Nephron progenitor cell (in vitro differentiated cells): ENCODE measurements at places on chromosomes 3 and 15.
A peak's percentile ranks its signal among the peaks of the same experiment; 100 is the strongest.

DNA sequence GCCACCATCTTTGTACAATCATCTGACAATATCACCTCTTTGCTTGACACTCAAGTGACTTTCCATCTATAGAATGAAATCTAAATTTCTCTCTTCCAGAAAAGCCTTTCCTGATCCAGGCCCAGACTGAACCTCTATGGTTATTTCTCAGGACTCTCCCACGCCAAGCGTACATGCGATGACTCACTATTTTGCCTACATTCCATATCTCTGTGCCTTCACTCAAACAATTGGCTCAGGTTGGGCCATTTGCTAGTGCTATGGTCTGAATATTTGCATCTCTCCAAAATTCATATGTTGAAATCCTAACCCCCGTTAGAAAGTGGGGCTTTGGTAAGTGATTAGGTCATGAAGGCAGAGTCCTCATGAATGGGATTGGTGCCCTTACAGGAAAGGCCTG, 43.9 kb downstream of the ST3GAL6 start:
- no peak for DNase-seq
- no peaks in the 10 kb centered on the region for H3K4me1 ChIP-seq
- H3K27ac ChIP-seq = no peak overlapping the region

- H3K4me3 ChIP-seq = no peak overlapping the region
- no peak for DNase-seq
- peaks cover 62% of the 10 kb centered on the region for H3K36me3 ChIP-seq
- no peaks in the 10 kb centered on the region for H3K4me1 ChIP-seq
- H3K27me3 ChIP-seq = no peaks in the 10 kb centered on the region
Measured at GRCh38 chr15:60444289-60444912, 34.5 kb downstream of the ICE2 start.

GRCh38 chr3:160586679-160587078, 21.3 kb upstream of the KPNA4 start:
- no peak overlapping the region for H3K4me3 ChIP-seq
- H3K4me1 ChIP-seq = no peaks in the 10 kb centered on the region
- H3K36me3 ChIP-seq = peaks cover 8% of the 10 kb centered on the region
- H3K27ac ChIP-seq = no peak overlapping the region

GRCh38 chr15:53305101-53305500, 454.4 kb downstream of the WDR72 start:
- peaks cover 2% of the 10 kb centered on the region for H3K27me3 ChIP-seq
- no peaks in the 10 kb centered on the region for H3K36me3 ChIP-seq
- H3K27ac ChIP-seq = no peak overlapping the region
- no peaks in the 10 kb centered on the region for H3K4me1 ChIP-seq
- DNase-seq = no peak

DNA sequence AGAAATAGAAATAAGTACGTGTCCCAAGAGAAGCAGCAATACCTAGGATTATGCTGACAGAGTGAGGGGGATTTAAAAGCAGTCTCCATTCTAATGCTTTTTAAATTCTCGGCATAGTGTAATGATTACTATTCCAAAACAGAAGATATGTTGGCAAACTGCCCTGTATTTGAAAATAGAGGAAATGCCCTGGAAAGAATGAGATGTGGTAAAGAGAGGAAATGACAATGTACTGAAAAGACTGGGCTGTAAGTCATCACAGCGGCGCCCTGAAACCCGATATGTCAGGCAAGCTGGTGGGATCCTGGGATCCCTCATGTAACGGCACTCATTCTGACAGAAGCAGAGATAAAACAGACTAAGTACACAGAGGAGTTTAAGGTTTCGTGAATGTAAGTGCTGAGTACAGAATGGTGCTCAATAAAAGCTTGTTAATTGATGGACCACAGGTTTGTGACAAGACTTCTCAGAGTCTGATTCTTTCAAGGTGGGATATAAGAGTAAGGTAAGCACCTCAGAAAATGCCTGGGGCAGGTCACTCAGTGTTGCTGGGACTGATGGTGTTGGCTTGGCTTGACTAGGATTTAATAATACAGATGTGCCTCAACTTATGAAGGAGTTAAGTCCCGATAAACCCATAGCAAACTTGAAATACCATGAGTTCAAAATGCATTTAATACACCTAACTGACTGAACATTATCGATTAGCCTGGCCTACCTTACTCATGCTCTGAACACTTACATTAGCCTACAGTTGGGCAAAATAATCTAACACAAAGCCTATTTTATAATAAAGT, 91.4 kb downstream of the NFKBIZ start:
- peaks cover 5% of the 10 kb centered on the region for H3K4me1 ChIP-seq
- H3K4me3 ChIP-seq = no peak overlapping the region
- no peaks in the 10 kb centered on the region for H3K27me3 ChIP-seq
- DNase-seq = peak; percentile 49
- H3K27ac ChIP-seq = no peak overlapping the region

DNA sequence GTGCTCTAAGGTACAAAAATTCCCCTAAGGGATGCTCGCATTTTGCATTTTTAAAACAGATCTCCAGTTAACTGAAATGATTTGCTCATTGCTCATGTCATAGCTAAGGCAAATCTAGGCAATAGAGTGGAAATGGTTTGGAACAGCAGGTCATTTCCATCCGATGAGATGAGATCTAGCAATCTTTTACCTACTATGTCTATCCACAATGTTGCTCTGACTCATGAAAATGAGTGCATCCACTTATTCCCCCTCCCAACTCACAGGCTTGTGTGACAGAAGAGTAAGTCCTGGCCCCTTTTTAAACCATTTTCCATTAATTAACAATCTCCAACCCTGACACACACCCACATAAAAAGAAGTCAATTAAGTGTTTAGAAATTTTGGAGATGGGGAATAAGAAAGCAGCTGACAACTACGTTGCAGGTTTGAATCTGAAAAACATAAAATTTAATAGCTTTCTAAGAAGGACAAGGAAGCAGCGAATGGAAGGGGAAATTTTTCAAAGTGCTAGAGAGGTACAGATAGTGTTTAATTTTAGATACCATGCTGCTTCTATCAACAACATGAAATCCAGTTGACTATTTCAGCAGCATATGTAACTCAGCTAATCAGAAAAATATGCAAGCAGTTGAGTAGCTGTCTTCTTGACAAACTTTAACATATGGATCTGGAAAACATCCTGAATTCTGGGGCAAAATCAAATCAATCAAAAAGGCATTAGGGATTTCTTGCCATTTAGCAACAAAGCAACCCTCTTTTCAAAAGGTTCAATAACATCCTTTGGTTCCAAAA, 112.0 kb downstream of the TMCO5A start:
- no peaks in the 10 kb centered on the region for H3K36me3 ChIP-seq
- H3K4me3 ChIP-seq = no peak overlapping the region
- no peak for DNase-seq
- no peaks in the 10 kb centered on the region for H3K27me3 ChIP-seq

DNA sequence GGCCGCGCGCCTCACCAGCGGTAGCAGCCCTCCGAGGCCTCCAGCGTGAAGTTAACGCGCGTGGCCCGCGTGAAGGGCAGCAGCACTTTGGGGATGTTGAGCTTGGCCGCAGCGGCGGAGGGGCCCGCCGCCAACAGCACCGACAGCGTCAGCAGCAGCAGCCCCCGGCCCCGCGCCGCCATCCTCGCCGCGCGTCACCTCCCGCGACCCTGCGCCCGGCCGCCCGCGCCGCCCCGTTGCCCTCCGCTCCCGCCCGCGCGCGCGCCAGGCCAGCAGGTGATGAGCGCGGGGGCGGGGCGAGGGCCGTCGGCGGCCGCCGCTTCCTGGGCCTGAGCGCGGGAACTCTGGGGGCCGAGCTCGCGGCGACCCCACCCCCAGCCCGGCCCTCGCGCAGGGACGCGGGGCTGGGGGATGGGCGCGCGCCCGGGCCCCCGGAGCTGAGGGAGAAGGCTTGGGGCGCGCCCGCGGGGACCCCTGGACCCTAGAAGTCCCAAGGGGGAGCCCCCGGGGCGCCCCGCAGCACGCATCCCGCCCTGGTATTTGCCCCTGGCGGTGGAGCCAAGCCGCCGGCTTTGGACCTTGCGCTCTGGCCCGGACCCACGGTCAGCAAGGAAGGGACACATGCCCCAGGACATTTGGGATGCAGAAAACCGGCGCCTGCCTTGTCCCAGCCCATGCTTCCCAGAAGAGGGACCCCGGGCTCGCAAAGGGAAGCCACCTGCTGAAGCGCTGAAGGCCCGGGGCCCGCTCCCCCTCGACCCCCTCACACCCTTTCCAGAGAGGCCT, at the start of gene NUP210:
Gene NUP210, minus strand, starts transcription at position 278 of the 786 bp plus-strand sequence. Its CDS starts 96 bp downstream, at position 182.
- H3K4me1 ChIP-seq = peaks cover 18% of the 10 kb centered on the region
- H3K4me3 ChIP-seq = peak within 1 kb of the TSS; percentile 80
- H3K36me3 ChIP-seq = no peaks in the 10 kb centered on the region
- peak; percentile 85 for DNase-seq
- peaks cover 57% of the 10 kb centered on the region for H3K27me3 ChIP-seq

- H3K4me3 ChIP-seq = no peak overlapping the region
- no peak overlapping the region for H3K27ac ChIP-seq
- H3K4me1 ChIP-seq = peaks cover 11% of the 10 kb centered on the region
- no peaks in the 10 kb centered on the region for H3K36me3 ChIP-seq
- no peaks in the 10 kb centered on the region for H3K27me3 ChIP-seq
- no peak for DNase-seq
Measured at GRCh38 chr3:27657404-27657803, 64.7 kb downstream of the EOMES start.

DNA sequence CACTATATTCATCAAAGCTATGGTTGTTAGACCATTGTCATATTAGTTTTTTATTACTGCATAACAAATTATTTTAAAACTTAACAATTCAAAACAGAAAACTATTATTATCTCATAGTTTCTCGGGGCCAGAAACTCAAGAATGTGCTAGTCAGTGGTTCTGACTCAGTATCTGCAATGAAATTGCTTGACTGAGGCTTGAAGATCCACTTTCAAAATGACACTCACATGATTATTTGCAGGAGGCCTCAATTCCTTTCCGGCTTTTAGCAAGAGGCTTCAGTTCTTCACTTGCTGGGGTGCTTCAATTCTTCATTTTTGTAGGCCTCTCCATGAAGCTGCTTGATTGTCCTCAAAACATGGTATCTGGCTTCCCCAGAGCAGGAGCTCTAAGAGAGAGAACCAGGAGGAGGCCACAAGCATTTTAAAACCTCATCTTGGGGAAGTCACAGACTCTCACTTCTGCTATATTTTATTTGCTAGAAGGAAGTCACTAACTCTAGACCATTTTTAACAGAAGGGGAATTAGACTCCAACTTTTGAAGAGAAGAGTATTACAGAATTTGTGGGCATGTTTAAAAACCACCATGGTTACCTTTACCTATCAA, 383.7 kb downstream of the MFSD1 start:
- no peaks in the 10 kb centered on the region for H3K36me3 ChIP-seq
- no peaks in the 10 kb centered on the region for H3K4me1 ChIP-seq
- H3K27me3 ChIP-seq = peaks cover 3% of the 10 kb centered on the region
- no peak overlapping the region for H3K27ac ChIP-seq
- DNase-seq = no peak
- H3K4me3 ChIP-seq = no peak overlapping the region

DNA sequence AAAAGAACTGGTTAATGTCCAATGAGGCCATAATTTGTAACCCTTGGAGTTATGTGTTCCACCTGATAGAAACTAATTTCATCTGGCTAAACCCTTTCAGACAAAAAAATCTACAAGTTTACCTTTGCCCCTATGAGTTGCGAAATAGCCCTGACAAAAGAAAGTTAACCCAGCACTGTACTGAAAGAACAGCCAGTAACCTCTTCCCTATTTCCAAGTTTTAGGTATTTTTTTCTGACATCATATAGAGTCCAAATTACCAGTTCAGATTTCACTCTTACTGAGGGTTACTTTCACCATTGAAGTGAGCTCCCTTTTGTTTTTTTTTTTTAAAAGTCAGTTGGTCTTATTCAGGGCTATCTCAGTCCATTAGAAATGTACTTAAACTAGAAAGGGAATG, 42.8 kb upstream of the PTPRG start:
- no peak overlapping the region for H3K27ac ChIP-seq
- H3K4me1 ChIP-seq = peaks cover 44% of the 10 kb centered on the region
- H3K4me3 ChIP-seq = no peak overlapping the region

GRCh38 chr15:29379647-29380046, 110.0 kb upstream of the NSMCE3 start:
- H3K36me3 ChIP-seq = no peaks in the 10 kb centered on the region
- no peak for DNase-seq
- H3K4me1 ChIP-seq = peaks cover 19% of the 10 kb centered on the region
